HT-29 (cell line): ENCODE measurements at places on chromosomes 4 and X.

GRCh38 chr4:68430337-68430736 is 16.9 kb upstream of the TMPRSS11E start:
- DNase-seq: no peak

DNA sequence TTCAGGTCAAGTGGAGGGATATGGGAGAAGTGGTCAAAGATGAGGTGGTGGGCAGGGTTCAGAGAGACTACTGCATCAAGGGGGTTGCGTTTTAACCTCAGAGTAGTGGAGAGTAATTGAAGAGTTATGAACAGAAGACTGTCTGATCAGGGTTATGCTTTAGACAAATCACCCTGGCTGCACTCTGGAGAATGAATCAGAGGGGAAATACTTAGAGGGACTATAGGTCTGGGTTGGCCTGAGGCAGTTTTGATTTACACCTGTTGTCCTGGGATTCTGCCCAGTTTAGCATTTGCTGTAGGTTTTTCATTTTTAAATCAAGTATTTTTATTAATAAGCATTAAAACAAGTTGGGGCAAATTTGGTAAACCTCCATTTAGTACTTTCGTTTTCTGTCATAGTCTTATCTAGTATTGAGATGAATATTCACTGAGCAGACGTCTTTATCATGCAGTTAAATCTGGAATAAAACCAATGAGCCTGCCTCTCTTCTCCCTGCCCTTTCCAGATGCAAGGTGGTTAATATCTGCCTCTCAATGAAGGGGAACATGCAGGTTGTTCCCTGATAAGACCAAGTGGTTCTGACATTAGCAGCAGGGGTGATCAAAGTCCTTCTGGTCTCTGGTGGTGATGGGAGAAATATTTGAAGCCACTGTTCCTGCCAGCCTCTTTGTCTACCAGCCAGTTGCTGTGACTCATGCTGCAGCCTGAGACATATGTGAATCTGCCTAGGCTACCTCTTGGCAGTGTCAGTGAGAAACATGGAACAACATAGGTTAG is 116.0 kb upstream of the RPS6KA3 start:
- peak; percentile 48 for DNase-seq

DNA sequence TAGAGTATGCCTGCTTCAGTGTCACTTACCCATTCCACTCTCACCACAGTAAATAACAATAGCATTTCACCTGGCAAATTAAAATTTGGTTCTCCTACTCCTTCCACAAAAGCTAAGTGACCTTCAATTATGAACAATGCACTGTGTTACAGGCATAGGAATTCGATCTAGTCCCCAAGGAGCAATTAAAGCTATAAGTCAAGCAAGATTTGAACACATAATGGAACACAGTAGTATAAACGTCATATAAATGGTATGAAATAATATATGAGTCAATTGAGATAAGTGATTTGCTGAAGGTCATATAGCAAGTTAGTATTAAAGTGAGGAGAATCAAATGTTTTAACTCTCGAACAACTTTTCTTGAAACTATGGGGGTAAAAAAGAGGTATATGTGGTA is 65.8 kb downstream of the ARAP2 start:
- DNase-seq: no peak

GRCh38 chr4:101081695-101082369 is 265.5 kb downstream of the PPP3CA start:
- DNase-seq: no peak

DNA sequence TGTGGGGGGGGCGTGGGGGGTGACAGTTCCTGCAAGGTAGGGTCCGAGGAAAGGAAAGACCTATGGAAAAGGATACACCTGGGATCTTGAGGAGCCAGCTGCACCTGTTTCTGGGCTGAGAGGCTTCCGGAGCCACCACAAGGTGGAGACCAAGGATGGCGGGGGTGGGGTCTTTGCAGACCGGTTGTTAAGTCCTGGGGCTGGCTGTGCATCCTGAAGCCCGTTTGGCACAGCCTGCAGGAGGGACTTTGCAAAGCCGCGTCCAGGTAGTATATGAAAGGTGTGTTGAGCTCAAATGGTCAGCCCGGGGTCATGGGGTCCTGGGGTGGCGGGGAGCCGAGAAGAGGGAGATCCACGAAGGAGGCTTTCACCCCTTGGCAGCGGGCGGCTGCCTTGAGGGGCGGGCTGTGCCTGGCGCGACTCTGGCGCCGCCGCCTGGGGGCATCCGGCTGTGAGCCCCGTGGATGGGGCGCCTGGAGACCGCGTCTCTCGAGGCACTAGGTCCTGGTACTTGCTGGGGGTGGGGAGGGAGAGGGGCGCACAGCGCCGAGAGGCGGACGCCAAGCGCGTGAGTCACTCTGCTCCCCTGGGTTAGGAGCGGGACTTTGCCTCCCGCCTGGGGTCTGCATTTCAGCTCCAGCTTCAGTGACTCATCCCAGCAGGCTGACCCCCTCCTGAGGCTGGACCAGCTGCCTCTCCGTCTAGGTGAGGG is 58.2 kb upstream of the DYNLT3 start:
- peak; percentile 38 for DNase-seq

- peak; percentile 21 for DNase-seq
Observed at GRCh38 chr4:173990126-173990868, 293.2 kb downstream of the FBXO8 start.

GRCh38 chr4:160709546-160709945 is 1454.3 kb downstream of the FSTL5 start:
- DNase-seq: no peak
